Femur (tissue), 1 donor: ENCODE measurements at places on chromosomes 7 and 10.

- peak; percentile 58 for DNase-seq
Observed at GRCh38 chr7:158815083-158815799, 14.1 kb downstream of the ESYT2 start.

DNA sequence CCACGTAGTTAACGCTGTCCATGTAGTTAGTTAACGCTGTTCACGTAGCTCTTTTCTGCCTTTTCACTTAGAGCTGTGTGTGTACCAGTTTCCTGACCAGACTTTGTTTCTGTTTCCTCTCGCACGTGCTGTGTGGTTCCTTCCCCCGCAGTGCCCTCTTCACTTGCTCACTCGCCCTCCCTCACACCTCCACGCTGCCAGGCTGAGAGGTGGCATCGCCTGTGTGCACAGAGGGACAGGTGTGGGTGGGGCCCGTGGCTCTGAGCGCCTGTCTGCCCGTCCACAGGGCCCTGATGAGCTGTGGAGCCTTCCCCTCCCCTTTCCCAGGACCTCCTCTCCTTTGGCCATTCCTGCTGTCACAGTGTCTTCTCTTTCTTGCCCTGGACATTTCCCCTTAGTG, 30.6 kb downstream of the WDR37 start:
- DNase-seq, result no peak

- DNase-seq, result no peak
Observed at GRCh38 chr10:50512743-50513416, 110.9 kb downstream of the SGMS1 start.

DNA sequence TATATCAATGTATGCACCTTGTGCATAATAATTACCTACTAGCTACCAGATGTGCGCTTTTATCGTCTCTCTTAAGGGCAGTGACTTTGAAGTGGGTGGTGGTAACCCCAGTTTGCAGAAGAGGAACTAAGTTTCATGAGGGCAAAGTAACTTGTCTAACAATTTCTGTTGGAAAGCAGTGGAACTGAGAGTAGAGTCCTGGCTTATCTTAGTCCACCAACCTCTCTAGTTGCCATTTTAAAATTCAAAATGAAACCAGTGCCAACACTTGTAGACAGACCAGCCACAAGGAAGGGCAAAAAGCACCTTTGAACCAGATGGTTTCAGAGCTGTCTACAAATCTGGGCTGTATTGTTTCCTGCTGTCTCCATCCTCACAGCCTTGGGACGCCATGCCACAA, 32.0 kb upstream of the RBM20 start:
- DNase-seq, result no peak

- no peak for DNase-seq
Observed at GRCh38 chr7:82226191-82226590, 217.4 kb downstream of the CACNA2D1 start.

- no peak for DNase-seq
Observed at GRCh38 chr10:31274310-31274709, 44.7 kb upstream of the ZEB1 start.

GRCh38 chr7:27173956-27174873, at the start of gene HOXA10:
Gene HOXA10 (minus strand): TSS chr7:27174320. CDS start chr7:27174306, 14 bp downstream.
- DNase-seq, result peak; percentile 89

GRCh38 chr7:8719102-8719501, 285.7 kb downstream of the NXPH1 start:
- DNase-seq, result no peak

DNA sequence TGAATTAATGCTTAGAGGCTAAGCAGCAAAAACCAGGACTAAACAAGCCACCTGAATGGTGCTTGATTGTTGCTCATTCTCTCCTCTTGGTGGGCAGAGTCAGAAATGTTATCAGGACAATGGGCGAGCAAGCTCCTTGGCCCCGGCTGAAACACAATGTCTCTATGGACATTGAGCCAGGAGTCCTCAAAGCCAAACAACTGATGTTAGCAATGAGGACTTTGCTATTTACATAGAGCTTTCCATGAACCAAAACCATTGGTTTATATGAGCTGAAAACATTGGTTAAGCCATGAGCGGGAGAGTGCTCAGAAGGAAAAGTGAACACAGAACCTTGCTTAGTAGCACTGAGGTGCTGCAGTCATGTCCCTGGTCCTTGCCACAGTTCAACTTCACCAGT, 21.5 kb upstream of the NPVF start:
- no peak for DNase-seq

GRCh38 chr7:131618391-131618790, 62.0 kb upstream of the PODXL start:
- DNase-seq, result no peak

DNA sequence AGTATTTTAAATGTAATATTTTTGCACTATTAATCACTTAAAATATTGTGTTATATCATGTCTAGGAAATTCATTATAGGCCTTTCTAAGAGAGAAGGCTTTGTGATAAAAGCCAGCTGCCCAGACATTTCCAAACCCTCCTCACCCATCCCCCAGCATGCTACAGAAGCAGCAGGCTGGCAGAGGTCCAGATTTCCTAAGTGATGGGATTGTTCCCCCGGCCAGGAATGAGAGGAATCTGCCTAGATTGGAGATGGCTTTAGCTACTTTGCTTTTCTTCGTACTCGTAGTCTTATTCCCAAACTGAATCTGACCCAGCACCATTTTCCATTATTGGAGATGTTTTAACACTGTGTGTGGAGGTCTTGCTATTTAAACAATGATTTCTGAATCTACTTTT, 29.4 kb downstream of the CDK14 start:
- peak; percentile 66 for DNase-seq

- DNase-seq, result no peak
Observed at GRCh38 chr7:78399033-78399769, 600.6 kb downstream of the PHTF2 start.

GRCh38 chr7:1313613-1314012, 80.9 kb downstream of the UNCX start:
- DNase-seq, result no peak

DNA sequence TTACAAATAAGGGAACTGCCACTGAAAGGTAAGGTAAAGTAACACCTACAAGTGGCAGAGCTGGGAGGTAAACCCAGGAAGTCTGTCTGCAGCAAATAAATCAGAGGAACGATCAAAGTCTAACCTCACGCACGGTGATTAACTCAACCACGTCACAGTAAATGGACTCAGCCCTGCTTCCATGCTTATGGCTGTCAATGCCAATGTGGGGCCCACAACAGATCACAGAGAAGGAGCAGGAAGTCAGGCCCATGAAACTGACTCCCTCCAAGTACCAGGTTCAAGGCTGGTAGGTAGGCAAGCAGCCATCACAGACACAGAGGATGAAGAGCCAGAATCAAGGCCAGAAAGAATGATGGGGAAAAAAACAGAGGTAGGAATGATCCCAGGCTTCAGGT, 38.0 kb upstream of the ACSL5 start:
- no peak for DNase-seq

DNA sequence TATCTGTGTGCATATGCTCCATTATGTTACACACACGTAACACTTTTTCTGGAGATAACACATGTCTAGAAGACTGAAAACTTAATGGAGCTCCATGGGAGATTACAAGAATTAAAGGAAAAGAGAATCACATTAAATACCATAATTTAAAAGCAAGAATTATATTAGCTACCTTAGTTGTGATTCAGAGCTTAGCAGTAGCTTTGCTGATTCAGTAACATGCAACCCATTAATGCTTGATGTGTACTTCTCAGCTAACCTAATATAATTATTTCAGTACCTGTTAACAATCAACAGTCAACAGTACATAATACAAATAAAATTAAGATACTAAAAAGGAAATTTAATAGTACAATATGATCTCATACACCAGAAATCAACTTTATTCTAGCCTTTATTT, 73.8 kb upstream of the GPR22 start:
- DNase-seq, result no peak

DNA sequence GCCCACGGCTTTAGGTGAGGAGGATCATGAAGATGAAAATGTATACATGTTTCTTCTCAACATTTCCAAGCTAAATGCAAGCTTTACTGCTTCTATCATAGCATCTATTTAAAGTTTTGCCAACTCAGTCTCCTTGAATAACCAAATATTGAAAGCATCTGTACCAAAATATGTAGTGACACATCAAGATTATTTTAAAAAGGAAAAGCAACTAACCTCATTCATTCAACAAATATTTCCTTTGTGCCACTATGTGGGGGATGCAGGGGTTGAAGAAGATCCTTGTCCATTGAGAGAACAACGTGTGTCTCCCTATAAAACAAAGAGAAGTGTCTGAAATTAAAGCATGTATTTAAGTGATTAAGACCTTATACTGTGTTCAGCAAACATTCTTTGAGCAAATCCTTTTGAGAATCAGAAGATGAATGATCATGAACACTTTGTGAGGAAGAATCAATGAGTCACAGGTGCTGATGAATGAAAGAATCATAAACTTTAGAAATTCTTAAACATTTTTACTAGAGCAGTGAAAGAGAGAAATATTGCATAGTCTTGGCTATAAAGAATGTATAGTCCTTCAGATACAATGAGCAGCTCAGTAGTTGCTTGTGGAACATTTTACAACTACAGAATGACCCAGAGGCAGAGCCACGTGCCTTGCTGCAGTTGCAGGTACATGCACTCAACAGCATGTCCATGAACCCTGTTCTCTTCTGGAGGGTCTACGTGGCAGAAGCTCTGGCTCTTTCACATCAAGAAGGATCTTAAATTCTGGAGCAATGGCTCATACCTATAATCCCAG, 13.9 kb downstream of the TAS2R60 start:
- DNase-seq, result no peak

- DNase-seq, result no peak
Observed at GRCh38 chr7:20343205-20343604, 12.5 kb downstream of the ITGB8 start.

GRCh38 chr10:121455377-121455776, 142.9 kb downstream of the FGFR2 start:
- no peak for DNase-seq

GRCh38 chr7:104296900-104297299, 31.5 kb upstream of the LHFPL3 start:
- no peak for DNase-seq

DNA sequence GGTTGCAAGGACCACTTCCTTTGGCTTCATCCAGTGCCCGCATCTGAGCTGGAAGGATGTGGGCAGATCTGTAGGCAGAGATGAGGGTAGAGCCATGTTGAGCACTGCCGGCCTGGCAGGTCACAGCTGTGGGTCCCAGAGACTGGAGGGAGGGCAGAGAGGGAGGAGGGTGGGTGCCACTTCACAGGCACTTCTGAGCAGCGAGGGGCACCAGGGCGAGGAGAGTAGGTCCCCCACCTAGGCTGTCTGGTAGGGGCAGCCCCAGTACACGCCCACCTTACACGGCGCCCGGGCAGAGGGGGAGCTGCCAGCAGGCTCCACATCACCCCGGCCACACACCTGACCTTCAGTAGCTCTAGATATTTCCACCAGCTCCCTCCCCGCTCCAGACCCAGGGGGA, 473.0 kb upstream of the FOXK1 start:
- no peak for DNase-seq

GRCh38 chr10:87852089-87852488, 11.2 kb downstream of the KLLN start:
- no peak for DNase-seq

GRCh38 chr10:74589226-74589673, 237.2 kb upstream of the KAT6B start:
- DNase-seq, result peak; percentile 88

GRCh38 chr10:113056030-113056429, 106.0 kb downstream of the TCF7L2 start:
- DNase-seq, result no peak

DNA sequence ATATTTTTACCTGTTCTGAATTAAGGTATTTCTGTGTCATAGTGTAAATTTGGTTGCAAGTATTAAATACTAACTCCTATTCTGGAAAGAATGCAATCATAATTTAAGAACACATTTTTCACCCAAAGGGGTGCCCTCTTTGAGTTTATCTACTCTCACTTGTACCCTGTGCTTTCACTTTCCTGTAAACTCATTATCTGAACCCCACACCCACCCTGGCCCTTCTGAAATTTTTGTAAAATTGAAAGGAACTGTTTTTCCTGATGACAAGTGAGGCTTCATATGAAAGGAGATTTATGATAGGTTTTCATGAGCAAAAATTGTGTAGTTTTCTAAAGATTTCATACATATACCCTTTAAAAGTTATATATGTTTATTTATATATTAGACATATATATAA, 134.5 kb downstream of the WNT2 start:
- no peak for DNase-seq

DNA sequence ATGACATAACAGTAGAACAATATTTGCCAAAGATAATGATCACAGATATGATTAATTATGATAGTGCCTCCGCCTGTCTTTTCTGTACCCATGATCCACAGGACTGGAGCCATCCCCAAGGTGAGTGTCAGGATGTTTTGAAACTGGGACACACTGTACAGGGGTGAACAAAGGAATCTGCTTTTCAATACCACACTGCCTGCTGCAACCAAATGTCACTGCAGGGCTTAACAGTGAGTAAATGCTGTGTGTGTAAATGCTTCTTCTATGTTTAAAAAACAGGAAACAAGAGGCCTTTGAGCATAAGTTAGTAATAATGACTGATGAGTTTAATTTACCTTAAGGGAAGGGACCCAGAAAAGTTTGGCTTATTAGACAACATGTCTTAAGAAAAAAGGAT, 65.2 kb downstream of the HBP1 start:
- no peak for DNase-seq

DNA sequence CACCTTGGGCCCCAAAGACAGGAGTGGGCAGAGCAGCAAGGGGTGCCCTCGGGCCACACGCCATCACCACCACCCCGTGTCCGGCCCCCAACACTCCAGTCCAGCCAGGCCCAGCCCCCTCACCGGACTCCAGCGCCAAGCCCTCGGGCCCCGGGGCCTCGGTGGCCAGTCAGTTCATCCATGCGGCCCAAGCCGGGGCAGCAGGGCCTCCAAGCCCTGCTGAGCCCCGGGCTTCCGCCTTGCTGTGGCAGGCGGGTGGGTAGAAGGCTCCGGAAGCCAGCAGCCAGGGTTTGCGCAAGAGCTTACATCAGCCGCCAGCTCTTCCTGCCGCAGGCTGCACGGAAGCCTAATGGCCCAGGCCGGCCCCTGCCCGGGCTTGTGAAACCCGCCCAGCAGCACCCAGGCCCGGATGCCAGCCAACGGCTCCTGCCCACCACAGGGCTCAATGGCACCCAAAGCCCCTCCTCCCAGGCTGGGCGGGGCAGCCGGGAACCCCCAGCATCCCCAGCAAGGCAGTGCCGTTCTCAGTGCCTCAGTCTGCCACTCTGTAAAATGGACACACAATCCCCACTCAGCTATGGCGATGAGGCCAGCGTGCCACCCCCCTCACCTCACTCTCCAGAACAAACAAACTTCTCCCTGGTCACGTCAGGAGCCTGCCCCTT, 26.5 kb downstream of the TNRC18 start:
- DNase-seq, result peak; percentile 80

GRCh38 chr10:75402486-75403143, 1.1 kb upstream of the ZNF503 start:
- DNase-seq, result peak; percentile 57
